ENCODE measurements at places on chromosomes 16 and 17.

GRCh38 chr17:75642784-75643642 lies 9.8 kb downstream of the SMIM5 start:
- DNase-seq = no peak

DNA sequence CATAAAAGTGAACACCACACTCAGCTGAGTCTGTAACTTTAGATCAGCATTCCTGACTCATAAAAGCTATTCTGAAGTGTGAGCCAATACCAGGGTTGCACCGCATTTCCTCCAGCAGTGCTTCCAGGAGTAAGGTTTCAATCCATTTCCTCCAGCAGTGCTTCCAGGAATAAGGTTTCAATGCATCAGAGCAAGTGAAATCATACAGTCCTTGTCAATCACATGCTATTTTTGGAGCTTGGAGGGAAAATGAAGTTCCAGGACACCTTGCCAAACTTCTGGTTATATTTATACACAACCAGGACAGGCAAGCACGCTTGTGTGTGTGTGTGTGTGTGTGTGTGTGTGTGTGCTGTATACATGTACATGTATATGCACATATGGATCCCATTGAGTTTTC lies 327.6 kb downstream of the GRIN2A start:
- DNase-seq = no peak

GRCh38 chr17:17300624-17301568 lies 2.3 kb upstream of the NT5M start:
- no peak for DNase-seq

- no peak for DNase-seq
These were observed 52.9 kb downstream of the ABAT start for GRCh38 chr16:8727131-8727806.

DNA sequence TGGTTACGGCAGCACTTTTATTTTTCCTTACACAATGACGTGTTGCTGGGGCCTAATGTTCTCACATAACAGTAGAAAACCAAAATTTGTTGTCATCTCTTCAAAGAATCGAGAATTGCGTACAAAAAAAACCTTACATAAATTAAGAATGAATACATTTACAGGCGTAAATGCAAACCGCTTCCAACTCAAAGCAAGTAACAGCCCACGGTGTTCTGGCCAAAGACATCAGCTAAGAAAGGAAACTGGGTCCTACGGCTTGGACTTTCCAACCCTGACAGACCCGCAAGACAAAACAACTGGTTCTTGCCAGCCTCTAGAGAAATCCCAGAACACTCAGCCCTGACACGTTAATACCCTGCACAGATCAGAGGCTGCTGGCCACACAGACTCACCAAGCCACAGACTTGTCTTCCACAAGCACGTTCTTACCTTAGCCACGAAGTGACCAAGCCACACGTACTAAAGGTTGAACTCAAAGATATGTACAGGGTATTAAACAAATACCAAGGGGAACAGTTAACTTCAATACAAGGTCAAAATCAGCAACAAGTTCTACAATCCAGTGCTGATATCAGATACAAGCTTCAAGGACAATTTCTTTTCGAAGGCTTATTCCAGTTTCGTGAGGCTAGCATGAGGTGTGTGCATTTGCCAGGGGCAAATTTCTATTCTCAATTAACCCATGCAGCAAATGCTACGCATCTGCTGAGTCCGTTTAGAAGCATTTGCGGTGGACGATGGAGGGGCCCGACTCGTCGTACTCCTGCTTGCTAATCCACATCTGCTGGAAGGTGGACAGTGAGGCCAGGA lies 2.4 kb downstream of the ACTG1 start:
- DNase-seq = no peak

GRCh38 chr16:54847207-54847606 lies 83.5 kb upstream of the IRX5 start:
- DNase-seq = no peak

DNA sequence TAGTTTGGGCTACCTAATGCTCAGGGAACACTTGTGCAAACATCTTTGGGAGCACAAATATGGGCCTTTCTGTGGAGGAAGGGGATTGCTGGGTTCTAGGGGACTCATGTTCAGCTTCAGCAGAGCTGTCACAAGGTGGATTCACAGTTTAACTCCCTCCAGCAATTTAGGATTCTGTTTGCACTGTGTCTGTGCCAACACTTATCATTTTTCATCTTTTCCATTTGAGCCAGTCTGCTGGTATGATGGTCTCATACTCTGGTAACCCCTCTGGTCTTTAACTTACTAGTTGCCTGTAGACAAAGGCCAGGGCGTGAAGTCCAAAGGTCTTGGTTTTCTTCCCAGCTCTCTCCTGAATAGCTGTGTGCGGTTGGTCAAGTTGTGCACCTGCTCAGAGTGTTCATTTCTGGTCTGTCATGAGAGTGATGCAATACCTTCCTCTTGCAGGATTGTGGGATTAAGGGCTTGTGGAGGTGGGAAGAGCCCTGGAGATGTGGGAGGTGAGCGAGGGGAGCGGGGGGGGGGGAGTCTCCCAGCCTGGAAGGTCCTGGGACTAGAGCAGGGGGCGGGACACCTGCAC lies 152.6 kb downstream of the CMIP start:
- no peak for DNase-seq

DNA sequence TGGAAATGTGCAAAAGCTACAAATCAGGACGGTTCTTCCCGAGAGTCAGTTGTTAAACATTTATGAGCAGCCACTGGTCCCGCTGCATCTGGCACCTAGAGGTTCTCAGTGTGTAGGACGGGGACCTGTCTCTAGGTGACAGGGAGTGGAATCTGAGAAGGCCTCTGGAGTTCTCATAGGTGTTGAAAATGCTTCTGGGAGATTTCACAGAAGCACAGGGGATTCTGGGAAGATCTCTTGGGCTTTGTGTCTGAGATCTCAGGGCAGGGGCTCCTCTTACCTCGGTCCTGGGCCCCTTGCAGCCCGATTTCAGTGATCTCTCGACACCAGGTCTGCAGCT lies 8.9 kb downstream of the ALOX15 start:
- DNase-seq = no peak

GRCh38 chr16:25893332-25893731 lies 201.6 kb downstream of the HS3ST4 start:
- DNase-seq = no peak
